ENCODE measurements at places on chromosomes 5 and 9. TPM values are rescaled to one million over a fixed set of nuclear protein-coding genes. Genes with fewer than 3 reads are reported as not detected.

Gene TMEM8B
- total RNA-seq, result 9.3 TPM

GRCh38 chr5:108361239-108361638 lies 20.7 kb downstream of the FBXL17 start:
- DNase-seq, result no peak

GRCh38 chr9:76528642-76529190 lies 69.7 kb downstream of the GCNT1 start:
- DNase-seq, result no peak

Gene SLC31A2
- 1.3 TPM for total RNA-seq

Gene CCDC192
- not detected for total RNA-seq

DNA sequence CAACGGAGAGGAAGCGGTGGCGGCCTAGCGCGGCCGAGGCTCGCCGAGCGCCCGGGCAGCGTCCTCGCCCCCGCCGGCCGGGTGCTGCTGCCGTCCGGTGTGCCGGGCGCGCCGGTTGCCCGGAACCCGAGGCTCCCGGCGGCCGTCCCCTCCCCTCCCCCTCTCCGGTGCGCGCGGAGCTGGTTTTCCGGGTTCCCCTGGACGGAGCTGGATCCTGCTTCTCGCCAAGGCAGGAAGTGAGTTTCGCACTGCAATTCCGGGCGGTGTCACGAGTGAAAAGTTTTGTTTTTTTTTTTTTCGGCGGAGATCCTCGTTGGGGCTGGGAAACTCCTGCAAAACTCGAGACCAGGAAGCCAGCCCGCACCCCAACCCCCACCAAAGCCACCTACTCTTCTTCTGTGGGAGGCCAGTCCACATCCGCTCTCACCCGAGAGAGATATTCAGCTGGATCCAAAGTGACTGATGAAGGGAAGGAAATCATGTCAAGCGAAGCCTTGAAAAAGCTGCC lies at the start of gene ERBIN:
TSS of gene ERBIN (plus strand) at position 300 of the 508 bp plus-strand sequence. CDS start 66,144 bp downstream, outside the sequence.
- peak; percentile 52 for DNase-seq

GRCh38 chr5:92795633-92796032 lies 785.4 kb downstream of the NR2F1-AS1 start:
- DNase-seq, result no peak

- peak; percentile 5 for DNase-seq
These were observed 2.9 kb upstream of the SEPTIN8 start for GRCh38 chr5:132779961-132780360.

All from H9 (cell line).